Activated T-cell treated with anti-CD3 and anti-CD28 coated beads, Interleukin-2, amount 50 U/mL, for 24 hours (primary cell): ENCODE measurements at places on chromosomes 6 and 20.

DNA sequence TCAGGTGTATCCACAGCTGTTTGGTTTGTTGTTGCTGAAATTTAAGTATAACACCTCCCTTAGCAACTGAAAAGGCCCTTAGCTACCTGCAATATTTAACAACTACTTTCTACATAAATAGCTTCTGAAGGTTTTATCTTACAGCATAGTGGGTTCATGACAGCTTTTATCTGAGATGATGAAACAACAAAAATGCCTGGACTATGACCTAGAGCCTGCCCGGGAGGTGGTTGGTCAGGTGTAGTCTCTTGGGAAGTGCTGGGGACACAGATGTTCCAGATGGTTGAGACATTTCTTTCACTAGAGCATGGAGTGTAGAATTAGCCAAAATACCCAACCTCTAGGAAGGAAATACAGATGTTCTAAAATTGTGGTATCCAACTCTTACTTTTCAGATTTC lies 705.4 kb downstream of the MAFB start:
- no peaks in the 10 kb centered on the region for H3K36me3 ChIP-seq
- H3K27me3 ChIP-seq = no peaks in the 10 kb centered on the region
- no peak for DNase-seq
- no peak overlapping the region for H3K4me3 ChIP-seq
- no peak overlapping the region for H3K27ac ChIP-seq
- no peaks in the 10 kb centered on the region for H3K4me1 ChIP-seq

GRCh38 chr6:24861934-24862333 lies 63.2 kb upstream of the ARMH2 start:
- H3K36me3 ChIP-seq = peaks cover 80% of the 10 kb centered on the region
- no peak overlapping the region for H3K4me3 ChIP-seq
- peak overlapping the region; percentile 80 for H3K27ac ChIP-seq

DNA sequence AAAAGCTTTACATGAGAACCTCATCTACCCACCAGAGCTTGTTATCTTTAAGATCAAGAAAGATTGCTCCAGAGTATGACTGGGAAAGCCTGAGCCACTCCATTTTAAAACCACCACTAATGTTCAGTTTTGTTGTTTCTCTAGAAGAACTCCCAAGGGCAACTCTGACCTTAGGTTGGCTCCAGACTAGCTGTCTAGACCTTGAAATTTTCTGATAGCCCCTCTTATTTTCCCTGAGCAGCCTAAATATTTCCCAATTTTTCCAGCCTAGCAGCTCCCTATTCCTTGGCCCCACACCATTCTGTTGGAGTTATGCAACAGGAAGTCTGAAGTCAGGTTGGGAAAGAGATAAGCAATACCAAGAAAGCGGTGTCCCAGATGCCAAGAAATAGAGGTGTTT lies 84.6 kb upstream of the TCF21 start:
- H3K4me1 ChIP-seq = no peaks in the 10 kb centered on the region
- no peaks in the 10 kb centered on the region for H3K36me3 ChIP-seq
- H3K4me3 ChIP-seq = no peak overlapping the region
- peaks cover 37% of the 10 kb centered on the region for H3K27me3 ChIP-seq

- no peak overlapping the region for H3K27ac ChIP-seq
- no peak for DNase-seq
- H3K4me3 ChIP-seq = no peak overlapping the region
These were observed 241.0 kb upstream of the EYS start for GRCh38 chr6:65948062-65948461.

DNA sequence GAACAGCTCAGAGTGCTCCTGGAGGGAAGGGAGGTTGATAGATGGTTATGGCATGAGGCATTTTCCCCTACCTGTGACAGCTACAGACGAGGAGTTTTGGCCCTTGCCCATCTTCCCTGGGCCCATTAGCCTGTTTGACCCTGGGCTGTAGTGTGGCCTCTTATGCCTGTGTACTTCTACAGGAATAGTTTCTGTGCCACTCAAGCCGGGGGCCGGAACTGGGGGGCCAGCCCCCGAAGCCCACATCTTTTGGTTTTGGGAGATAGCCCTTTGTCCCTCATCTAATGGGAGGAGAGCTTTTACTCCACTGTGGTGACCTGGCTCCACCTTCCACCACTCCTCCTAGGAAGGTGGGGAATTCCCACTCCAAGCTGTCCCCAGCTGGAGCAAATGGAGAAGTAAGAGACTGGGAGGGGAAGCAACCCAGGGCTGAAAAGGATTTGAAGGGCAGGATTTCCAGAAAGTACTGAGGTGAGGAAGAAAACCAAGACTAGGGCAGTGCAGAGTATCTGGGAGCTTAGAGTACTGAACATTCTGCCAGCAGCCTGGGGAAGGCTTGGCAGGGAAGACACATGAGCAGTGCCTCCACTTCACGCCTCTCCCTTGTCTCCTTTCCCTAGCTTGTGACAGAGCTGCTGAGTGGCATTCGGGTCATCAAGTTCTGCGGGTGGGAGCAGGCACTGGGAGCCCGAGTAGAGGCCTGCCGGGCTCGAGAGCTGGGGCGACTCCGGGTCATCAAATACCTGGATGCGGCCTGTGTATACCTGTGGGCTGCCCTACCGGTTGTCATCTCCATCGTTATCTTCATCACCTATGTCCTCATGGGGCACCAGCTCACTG lies 6.9 kb downstream of the ABCC10 start:
- H3K27ac ChIP-seq = peak overlapping the region; percentile 33
- no peak overlapping the region for H3K4me3 ChIP-seq
- H3K36me3 ChIP-seq = peaks cover 79% of the 10 kb centered on the region
- H3K4me1 ChIP-seq = peaks cover 16% of the 10 kb centered on the region

- no peak for DNase-seq
- H3K27me3 ChIP-seq = peaks cover 3% of the 10 kb centered on the region
- no peaks in the 10 kb centered on the region for H3K4me1 ChIP-seq
- no peaks in the 10 kb centered on the region for H3K36me3 ChIP-seq
- no peak overlapping the region for H3K27ac ChIP-seq
- no peak overlapping the region for H3K4me3 ChIP-seq
These were observed 640.5 kb downstream of the DHX35 start for GRCh38 chr20:39602649-39603048.

- H3K27me3 ChIP-seq = peaks cover 51% of the 10 kb centered on the region
- peaks cover 31% of the 10 kb centered on the region for H3K4me1 ChIP-seq
- DNase-seq = no peak
- no peak overlapping the region for H3K27ac ChIP-seq
These were observed 3.0 kb downstream of the GLP1R start for GRCh38 chr6:39051399-39052122.

- H3K4me3 ChIP-seq = no peak overlapping the region
- H3K4me1 ChIP-seq = no peaks in the 10 kb centered on the region
- no peak overlapping the region for H3K27ac ChIP-seq
- DNase-seq = no peak
- H3K27me3 ChIP-seq = no peaks in the 10 kb centered on the region
These were observed 492.9 kb downstream of the PHF3 start for GRCh38 chr6:64128301-64129024.

DNA sequence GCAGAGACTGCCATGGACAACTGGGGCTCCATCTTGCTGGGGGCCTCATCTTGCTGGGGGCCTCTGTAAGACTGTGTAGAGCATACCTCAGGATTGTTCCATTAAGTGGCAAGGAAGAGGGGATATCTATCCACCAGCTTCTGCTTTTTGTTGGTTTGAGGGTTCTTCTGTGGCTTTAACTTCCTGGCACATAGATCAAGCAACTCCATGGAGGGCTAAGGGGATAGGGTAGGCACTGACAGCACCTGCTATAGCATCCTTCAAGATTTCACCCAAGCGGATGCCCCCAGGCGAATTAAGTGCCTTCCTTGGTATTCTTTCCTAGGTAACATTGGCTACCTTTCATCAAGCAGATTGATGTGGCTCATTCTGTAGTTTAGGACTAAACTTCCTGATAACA lies 3.8 kb upstream of the LRRN4 start:
- peaks cover 32% of the 10 kb centered on the region for H3K27me3 ChIP-seq
- DNase-seq = no peak
- H3K4me1 ChIP-seq = peaks cover 3% of the 10 kb centered on the region

DNA sequence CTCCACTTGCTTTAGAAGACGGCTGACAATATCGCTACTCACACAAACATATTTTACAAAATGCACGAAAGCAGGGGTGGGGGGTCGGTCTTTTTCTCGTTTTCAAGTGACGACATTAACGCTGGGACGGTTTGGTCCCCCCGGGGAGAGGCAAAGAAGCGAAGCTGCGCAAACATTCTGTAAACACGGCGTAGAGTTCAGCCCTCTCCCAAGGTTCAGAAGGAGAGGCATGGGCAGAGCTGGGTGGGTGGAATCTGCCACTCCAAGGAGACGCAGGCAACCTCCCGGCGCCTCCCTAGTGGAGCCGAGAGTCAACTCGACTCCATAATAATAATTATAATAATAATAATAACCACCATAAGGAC lies 2.4 kb downstream of the NKX2-2 start:
- H3K27me3 ChIP-seq = peaks cover 88% of the 10 kb centered on the region
- DNase-seq = peak; percentile 37
- H3K4me3 ChIP-seq = peak overlapping the region; percentile 54

GRCh38 chr6:98324446-98324845 lies 509.9 kb upstream of the POU3F2 start:
- H3K4me3 ChIP-seq = no peak overlapping the region
- H3K4me1 ChIP-seq = no peaks in the 10 kb centered on the region
- H3K27ac ChIP-seq = no peak overlapping the region
- no peaks in the 10 kb centered on the region for H3K36me3 ChIP-seq
- DNase-seq = no peak

GRCh38 chr6:3422435-3423070 lies 34.3 kb downstream of the SLC22A23 start:
- H3K27ac ChIP-seq = no peak overlapping the region
- no peaks in the 10 kb centered on the region for H3K36me3 ChIP-seq
- peaks cover 2% of the 10 kb centered on the region for H3K4me1 ChIP-seq

GRCh38 chr6:88089708-88090107 lies 42.1 kb downstream of the SPACA1 start:
- no peaks in the 10 kb centered on the region for H3K4me1 ChIP-seq
- no peak overlapping the region for H3K4me3 ChIP-seq
- DNase-seq = no peak
- H3K27me3 ChIP-seq = peaks cover 24% of the 10 kb centered on the region
- H3K36me3 ChIP-seq = no peaks in the 10 kb centered on the region

DNA sequence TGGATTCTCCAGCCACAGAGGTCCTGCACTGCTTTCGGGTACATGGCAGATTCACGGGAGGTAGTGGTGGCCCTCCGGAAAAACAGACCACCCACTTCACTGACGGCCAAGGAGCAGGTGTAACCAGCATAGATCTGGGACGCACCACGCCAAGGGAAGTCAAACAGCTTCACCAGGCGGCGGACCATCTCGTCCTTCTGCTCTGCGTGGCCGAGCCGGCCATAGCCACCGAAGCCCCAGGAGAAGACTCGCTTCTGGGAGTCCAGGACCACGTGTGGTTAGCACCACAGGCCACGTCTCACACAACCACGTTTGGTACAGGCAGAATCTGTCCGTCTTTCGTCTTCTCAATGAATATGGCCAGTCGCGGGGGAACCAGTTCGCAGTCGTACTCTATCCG lies 184.8 kb upstream of the COL21A1 start:
- H3K36me3 ChIP-seq = no peaks in the 10 kb centered on the region
- H3K27me3 ChIP-seq = no peaks in the 10 kb centered on the region
- no peak overlapping the region for H3K27ac ChIP-seq
- H3K4me1 ChIP-seq = no peaks in the 10 kb centered on the region
- H3K4me3 ChIP-seq = no peak overlapping the region

- no peak overlapping the region for H3K27ac ChIP-seq
- H3K4me3 ChIP-seq = no peak overlapping the region
- H3K27me3 ChIP-seq = no peaks in the 10 kb centered on the region
- peaks cover 9% of the 10 kb centered on the region for H3K4me1 ChIP-seq
These were observed 17.6 kb upstream of the UQCC2 start for GRCh38 chr6:33729059-33729458.

- H3K27ac ChIP-seq = no peak overlapping the region
- no peak for DNase-seq
- H3K36me3 ChIP-seq = no peaks in the 10 kb centered on the region
- no peak overlapping the region for H3K4me3 ChIP-seq
- no peaks in the 10 kb centered on the region for H3K27me3 ChIP-seq
These were observed 53.9 kb downstream of the SNAI1 start for GRCh38 chr20:50036703-50037102.

GRCh38 chr6:161908872-161909271 lies 635.0 kb upstream of the AGPAT4 start:
- no peak for DNase-seq
- H3K36me3 ChIP-seq = no peaks in the 10 kb centered on the region
- H3K27me3 ChIP-seq = no peaks in the 10 kb centered on the region

DNA sequence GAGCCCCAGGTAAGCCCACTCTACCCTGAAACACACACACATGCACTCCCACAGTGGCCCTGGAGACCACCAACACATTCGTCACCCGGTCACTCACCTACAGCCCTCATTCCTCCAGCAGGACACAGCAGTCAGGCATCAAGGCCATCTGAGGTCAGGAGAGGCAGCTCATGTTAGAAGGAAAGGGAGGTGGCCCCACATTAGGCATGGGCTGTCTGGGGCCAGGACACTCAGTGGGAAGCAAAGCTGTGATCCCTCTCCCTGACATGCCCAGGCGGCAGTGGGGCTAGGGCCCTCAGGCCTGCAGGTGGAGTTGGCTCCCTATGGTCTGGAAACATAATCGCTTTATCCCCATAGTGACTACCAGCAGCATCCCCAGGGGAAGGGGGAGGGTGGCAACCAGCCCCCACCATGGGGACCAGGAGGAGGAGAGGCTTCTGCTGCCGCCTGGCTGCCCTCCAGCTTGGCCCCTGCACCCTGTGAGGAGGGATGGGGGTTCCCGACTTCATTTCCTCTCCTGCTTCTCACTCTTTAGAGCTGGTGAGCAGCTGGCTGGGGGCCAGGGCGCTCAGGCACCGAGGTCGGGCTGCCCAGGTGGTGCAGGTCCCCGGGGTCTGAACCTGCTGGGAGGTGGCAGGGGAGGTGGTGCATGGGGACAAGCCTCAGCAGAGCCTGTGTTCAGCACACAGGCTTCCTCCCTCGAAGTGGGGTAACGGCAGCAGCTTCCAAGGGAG lies 76.6 kb upstream of the CST7 start:
- peaks cover 19% of the 10 kb centered on the region for H3K27me3 ChIP-seq
- no peaks in the 10 kb centered on the region for H3K36me3 ChIP-seq
- no peak overlapping the region for H3K27ac ChIP-seq
- no peak for DNase-seq

- DNase-seq = no peak
- H3K27me3 ChIP-seq = no peaks in the 10 kb centered on the region
- no peak overlapping the region for H3K27ac ChIP-seq
- no peak overlapping the region for H3K4me3 ChIP-seq
- H3K36me3 ChIP-seq = no peaks in the 10 kb centered on the region
These were observed 39.5 kb downstream of the UBE2V1 start for GRCh38 chr20:50073500-50073899.

DNA sequence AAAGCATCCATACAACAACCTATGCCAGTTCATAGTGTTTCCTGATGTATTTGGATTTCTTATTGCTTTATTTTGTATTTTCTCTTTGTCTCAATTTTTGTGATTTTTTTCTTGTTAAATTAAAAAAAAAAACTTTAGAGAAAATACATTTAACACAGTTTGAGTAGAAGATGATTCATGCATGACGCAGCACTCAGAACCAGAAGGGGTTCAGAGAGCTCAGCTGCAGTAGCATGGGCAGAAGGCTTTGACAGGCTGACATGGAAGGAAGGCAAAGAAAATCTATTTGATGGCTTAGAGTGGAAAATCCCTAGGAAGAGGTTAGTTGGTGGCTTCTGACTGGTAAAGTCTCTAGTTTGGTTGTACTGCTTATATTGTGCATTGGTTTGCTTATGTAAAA lies 207.2 kb upstream of the STXBP5 start:
- H3K4me3 ChIP-seq = no peak overlapping the region
- H3K27ac ChIP-seq = no peak overlapping the region
- DNase-seq = no peak
